Bronchial smooth muscle cell (primary cell): ENCODE measurements at places on chromosomes 2 and 18. TPM values are rescaled to one million over a fixed set of nuclear protein-coding genes. Genes with fewer than 3 reads are reported as not detected.

Gene MAPK4
- total RNA-seq = under 0.01 TPM in 1 of 2 replicates, not detected in the other

Gene CD226
- total RNA-seq = 0.16 and 0.34 TPM in 2 replicates

Gene FABP1
- 0.09 TPM in 1 of 2 replicates, not detected in the other for total RNA-seq

Gene VWC2L
- total RNA-seq = under 0.01 TPM in 1 of 2 replicates, not detected in the other

Gene SLC40A1
- total RNA-seq = 47.0 and 76.7 TPM in 2 replicates

Gene FHL2
- 50.2 and 85.7 TPM in 2 replicates for total RNA-seq

Gene RTP5
- total RNA-seq = not detected in 2 replicates

Gene EGR4
- under 0.01 TPM in 1 of 2 replicates, not detected in the other for total RNA-seq

Gene CYP1B1
- total RNA-seq = 52.6 and 76.6 TPM in 2 replicates

Gene CPLX4
- not detected in 2 replicates for total RNA-seq

Gene CDH2
- total RNA-seq = 9.8 and 10.5 TPM in 2 replicates

Gene CRYGD
- total RNA-seq = not detected in 2 replicates

Gene KIAA2012
- total RNA-seq = not detected in 2 replicates

Gene UPP2
- total RNA-seq = 0.09 TPM in 1 of 2 replicates, not detected in the other

Gene SERPINB4
- total RNA-seq = not detected in 2 replicates

Gene DYNC2LI1
- total RNA-seq = 17.9 and 24.6 TPM in 2 replicates

Gene GAREM1
- 1.4 and 3.3 TPM in 2 replicates for total RNA-seq

Gene FAM117B
- 0.77 and 1.3 TPM in 2 replicates for total RNA-seq

Gene AKAIN1
- total RNA-seq = not detected in 2 replicates

Gene SIX2
- total RNA-seq = not detected in 2 replicates

Gene CEP68
- total RNA-seq = 7.6 and 12.8 TPM in 2 replicates

Gene DPP10
- total RNA-seq = not detected in 2 replicates

Gene CYP26B1
- 0.52 TPM in 1 of 2 replicates, not detected in the other for total RNA-seq

Gene PROC
- total RNA-seq = not detected in 2 replicates

Gene RAPGEF4
- total RNA-seq = 0.79 and 1.9 TPM in 2 replicates

Gene NOL4
- not detected in 2 replicates for total RNA-seq

Gene TOGARAM2
- total RNA-seq = 0.09 and 0.47 TPM in 2 replicates

Gene DAPL1
- not detected in 2 replicates for total RNA-seq

Gene IL18RAP
- not detected in 2 replicates for total RNA-seq

Gene SCYGR8
- not detected in 2 replicates for total RNA-seq

Gene SMYD5
- total RNA-seq = 13.9 and 19.2 TPM in 2 replicates
